Stimulated activated CD4-positive, alpha-beta T cell treated with anti-CD3 and anti-CD28 coated beads, Interleukin-15, amount 100 ng/mL, for 1 hour (primary cell): ENCODE measurements at places on chromosomes 2 and 18.

- no peak for DNase-seq
Measured at GRCh38 chr18:3093624-3094337, 80.8 kb upstream of the LPIN2 start.

DNA sequence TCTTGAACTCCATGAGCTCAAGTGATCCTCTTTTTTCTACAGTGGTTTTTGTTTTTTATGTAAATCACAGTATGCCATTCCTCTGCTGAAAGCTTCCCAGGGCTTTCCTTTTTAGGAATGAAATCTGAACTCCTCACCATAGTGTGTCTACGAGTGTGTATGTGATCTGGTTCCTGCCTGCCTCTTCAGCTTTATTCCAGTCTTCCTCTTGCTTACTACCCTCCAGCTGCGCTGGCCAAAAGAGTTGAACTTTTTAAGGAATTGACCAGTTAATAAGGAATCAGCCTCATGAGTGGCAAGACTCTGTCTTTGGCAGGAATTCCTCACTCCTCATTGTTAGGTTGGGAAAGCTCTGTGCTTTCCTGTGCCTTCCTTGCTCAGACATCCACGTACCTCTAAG, 4.0 kb downstream of the CCT7 start:
- DNase-seq: no peak

DNA sequence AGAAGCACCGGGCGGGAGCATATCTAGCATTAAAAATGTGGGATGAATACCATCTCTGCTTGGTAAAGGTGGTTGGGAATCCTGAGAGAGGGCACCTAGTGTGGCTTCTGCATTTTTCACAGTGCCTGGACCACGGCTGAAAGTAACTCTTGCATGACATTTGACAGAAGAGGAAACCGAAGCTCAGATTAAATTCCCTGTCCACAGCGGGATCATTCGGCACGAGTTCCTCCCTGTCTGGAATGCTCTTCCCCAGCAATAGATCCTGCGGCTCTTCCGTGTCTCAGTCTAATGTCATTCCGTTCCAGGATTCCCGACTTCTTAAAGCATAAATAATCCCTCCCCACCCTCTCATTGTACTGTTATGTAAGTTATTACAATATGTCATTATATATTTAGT, 905 bp upstream of the RPS7 start:
- DNase-seq: no peak

DNA sequence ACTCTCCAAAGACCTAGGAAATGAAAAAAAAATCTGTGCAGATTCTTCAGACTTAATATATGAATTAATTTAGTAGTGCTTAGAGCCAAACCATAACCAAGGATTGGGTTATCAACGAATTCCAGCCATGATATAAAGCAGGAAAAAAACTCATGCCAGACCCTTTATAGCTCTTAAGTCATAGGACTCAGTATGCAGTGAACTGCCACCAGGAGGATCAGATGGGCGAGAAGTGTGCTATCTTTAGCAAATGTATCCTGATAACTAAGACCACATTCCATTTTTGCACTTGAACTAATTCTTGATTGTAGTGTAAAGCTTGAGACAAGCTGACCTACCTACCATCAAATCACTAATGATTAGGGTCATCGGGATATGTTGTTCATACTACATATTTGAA, 178.1 kb downstream of the IKZF2 start:
- DNase-seq: no peak

DNA sequence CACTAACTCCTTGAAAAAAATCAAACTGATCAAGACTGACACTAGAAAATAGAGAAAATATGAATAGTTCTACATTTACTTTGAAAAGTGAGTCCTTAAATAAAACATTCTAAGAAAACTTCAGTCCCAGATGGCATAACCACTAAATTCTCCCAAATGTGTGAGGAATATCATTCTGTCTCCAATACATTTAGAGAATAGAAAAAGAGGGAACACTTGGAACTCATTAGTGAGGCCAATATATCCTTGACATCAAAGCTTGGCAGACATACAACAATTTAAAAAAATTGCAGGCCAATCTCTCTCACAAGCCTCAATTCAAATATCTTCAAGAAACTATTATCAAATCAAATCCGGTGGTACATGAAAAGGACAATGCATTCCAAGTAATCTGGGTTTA, 79.3 kb upstream of the TMEM247 start:
- DNase-seq: no peak

DNA sequence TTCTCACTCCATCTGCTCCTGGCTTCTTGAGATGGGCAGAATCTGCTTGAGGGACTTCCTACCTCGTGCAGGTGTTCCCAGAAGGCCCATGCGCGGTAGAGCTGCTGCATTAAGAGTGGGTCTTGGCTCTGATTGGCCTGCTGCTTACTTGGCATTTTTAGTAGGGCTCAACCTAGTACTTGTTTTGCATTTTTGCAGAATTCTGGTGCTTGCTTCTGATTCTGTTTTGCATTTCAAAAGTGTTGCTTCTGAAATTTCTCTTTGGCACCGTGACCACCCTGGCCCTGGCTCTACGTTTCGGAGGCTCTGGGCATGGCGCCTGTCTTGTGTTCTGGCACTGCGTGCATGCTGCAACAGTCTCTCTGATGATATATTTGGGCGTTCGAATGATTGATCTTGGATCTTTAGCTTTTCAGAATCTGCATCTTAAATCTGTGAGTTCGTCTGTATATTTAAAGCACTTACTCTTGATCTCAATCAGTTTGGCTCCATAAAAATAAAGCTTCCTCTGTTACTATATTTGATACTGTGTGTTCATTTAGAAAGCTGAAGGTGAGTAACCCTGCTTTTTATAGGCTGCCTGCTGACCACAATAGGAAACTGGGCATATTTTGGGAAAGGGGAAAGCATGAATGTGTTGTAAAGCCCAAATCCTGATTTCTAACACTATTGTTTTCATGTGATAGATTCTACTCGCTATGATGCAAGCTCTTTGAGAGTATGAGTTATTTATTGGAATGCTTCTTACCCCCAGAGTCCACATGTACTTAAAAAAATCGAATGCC, 22.2 kb downstream of the EFR3B start:
- DNase-seq: no peak

- DNase-seq: no peak
Measured at GRCh38 chr2:11343650-11344341, 640 bp downstream of the ROCK2 start.

DNA sequence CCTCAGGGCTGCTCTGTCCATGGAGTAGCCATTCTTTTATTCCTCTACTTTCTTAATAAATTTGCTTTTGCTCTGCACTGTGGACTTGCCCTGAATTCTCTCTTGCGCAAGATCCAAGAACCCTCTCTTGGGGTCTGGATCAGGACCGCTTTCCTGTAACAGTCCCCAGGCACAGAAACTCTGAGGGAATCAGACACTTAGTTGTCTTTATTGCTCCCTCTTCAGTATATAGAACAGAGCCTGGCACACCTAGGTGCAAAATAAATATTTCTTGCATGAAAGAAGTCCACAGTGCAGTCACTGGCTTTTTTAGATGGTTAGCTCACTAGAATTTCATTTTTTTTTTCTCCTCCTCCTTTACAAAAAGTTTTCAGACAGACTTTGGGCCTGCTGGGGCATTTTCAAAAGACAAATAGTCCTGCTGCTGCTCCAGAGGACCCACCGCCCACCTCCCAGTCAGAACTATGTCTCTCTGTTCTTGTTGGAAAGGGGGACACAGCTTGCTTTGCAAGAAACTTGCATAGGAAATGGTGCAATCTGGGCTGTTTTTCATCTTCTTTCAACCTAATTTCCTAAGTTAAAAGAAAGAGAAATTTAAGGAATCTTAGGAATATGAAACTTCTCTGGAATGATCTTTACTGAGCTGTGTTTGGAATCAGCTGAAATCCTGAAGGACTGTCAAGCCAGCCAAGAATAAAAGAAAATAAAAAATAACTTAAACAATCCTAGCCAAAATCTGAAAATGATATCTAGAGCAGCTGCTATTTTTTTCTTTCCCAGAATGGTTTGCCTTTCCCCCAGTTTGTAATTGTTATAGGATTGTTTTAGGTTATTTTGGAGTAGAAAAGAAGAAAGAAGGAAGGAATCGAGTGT, 31.7 kb upstream of the MAP4K3 start:
- no peak for DNase-seq

DNA sequence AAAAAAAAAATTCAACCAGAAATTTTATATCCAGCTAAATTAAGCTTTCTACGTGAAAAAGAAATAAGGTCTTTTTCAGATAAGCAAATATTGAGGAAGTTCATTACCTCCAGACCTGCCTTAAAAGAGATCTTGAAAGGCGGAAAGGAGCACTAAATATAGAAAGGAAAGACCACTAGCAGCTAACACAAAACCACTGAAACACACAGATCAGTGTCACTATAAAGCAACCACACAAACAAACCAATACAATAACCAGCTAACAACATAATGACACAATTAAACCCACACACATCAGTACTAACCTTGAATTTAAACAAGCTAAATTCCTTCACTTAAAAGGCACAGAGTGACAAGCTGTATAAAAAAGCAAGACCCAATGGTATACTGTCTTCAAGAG, 958.3 kb downstream of the TSN start:
- no peak for DNase-seq

DNA sequence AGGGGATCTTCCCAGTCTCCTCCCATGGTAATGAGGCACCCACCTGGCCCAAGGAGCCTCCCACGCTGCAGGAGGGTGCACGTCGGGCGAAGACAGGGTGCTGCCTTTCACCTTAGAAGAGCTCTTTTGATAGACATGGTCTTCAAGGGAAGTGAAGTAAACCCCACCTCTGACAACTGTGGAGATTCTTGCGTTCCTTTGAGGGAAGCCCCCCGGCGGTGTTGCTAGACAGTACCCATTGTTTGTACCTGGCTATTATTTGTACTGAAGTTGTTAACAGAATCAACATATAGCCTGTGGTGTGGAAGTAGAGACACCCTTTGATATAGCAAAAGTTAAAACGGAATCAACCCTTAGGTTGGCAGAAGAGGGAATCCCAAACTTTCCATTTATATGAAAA, 648.0 kb downstream of the GALR1 start:
- no peak for DNase-seq

DNA sequence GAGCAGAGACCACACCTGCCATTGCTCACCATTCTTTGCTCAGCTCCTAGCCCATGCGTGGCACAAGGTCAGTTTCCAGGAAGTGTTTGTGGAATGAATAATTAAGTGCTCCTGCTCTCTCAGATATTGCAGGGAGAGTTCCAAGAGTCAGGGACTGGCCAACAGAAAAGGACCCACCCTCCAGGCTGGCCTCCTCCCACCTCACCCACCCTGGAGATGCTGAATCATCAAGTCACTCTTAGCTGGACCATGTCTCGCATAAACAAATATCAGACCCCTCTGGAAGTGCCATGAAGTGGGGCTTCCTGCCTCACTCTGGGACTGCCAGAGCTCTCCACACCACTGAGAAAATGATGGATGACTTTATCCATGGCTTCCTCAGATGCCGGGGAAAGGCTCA, 256.0 kb downstream of the TNS1 start:
- DNase-seq: no peak

DNA sequence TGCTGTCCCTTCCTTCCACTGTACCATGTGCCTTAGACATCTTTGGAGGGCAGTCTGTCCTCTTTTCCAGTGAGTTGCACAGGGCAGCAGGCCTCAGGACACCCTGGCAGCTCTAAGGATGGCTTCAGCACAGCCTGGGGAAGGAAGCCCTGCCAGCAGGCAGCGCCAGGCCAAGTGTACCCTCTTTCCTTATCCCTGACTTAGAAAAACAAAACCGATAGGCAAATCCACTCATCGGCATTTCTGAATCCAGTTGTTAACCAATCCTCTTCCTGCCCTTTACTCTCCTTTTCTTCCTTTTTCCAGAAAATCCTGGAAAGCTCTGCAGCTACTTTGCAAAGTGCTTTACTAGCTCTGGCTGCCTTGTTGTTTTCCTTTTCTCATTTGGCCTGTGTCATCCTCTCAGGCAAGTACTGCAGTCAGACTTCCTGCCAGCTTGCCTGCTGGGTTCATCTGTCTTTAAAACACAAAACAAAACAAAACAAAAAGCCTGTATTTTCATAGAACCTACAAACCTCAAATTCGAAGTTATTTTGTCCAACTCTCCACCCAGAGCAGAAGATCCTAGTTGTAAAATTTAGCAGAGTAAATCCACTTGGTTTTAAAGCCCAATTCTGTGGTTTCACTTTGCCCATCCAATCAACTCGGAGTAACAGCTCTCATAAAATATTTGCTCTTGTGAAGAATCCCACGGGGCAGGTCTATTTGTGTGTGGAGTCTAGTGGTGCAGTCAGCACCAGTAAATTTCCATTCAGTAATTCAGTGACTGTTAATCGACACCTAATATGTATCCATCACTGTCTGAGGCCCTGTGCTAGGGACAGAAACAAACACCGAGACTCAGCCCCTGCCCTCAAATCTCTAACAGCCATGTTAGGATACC, 45.2 kb downstream of the PCBP1 start:
- no peak for DNase-seq

DNA sequence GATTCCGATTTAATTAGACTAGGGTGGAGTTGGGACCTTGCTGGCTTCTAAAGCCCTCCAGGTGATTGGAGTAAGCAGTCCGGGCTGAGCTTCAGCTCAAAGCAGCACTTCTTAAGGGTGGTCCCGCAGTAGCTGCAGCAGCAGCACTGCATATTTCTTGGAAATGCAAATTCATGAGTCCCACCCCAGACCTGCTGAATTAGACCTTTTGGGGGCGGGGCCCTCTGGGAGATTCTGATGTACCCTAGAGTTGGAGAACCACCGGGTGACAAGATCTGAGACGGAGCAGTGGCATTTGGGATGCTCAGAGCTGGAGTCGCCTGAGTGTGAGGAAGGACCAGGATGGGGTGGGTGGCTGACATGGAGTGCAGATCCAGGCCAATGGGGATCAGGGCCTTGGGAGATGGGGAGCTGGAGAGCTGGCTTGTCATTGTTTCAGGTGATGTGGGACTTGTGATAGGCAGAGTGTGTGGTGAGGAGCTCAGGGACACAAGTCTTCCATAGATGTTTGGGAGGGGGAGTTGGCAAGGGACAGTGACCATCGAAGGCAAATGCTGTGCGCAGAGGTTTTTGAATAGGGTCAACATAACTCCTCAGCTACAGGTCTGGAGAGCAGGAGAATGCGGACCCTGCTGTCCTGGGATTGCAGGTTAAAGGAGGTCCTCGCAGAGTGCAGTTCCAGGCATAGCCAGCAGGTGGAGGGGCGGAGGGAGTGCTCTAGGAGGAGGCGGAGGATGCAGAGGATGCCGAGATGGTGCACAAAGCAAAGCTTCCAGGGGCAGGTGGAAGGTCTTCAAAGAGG, 130.9 kb upstream of the RAB12 start:
- no peak for DNase-seq

DNA sequence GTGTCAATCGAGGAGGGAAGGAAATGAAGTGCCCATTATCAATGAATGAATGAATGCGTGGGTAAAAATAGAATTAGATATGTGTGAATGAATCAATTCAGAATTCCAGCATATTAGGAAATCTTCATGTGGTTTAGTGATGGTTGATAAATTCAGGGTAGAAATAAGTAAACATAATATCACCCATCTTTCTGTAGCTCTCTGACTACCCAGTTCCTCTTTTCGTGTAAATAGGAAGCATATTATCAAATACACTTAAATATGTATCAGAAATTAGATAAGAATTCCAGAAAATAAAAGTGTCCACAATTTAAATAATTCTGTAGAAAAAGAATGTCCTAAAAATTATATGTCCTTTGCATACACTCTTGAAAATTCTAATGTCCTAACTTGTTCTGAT, 552.9 kb upstream of the LRATD1 start:
- no peak for DNase-seq
